ENCODE measurements at places on chromosomes 2 and 18.

DNA sequence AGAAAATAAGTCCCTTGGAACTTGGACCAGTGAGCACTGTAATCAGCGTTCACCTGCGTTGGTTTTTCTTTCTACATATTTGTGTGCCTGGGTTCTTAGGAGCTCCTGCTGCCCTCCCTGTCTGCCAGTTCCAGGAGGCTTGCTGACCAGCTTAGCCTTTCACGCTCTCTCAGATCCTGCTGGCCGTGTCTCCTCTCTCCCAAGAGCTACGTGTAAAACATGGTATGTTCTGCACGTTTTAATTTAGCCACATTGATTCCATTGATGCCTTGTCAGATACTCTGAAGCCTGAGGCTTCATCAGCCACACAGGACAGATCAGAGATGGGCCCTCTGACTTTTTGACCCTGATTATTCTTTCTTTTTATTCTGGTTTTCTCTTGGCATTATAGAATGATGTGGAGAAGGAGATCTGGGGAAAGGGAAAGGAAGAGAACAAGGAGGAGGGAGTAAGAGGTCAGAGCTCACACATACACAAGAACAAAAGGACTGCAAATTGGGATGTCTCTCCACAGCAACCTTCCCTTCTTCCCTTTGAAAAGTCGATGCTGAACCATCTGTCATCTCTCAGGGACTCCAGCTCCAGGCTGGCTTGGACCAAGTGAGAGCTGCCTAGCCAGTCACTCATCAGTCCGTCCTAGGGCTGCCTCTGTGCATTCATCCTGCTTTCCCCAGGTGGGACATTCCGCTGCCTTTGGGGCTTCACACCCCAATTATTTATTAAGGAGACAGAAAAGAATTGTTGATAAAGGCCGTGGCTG is 152.8 kb downstream of the PIK3C3 start:
- DNase-seq: no peak

- DNase-seq: no peak
These were observed 19.7 kb upstream of the TNFAIP6 start for GRCh38 chr2:151337643-151338042.

- no peak for DNase-seq
These were observed 46.7 kb upstream of the KCNF1 start for GRCh38 chr2:10864861-10865636.

DNA sequence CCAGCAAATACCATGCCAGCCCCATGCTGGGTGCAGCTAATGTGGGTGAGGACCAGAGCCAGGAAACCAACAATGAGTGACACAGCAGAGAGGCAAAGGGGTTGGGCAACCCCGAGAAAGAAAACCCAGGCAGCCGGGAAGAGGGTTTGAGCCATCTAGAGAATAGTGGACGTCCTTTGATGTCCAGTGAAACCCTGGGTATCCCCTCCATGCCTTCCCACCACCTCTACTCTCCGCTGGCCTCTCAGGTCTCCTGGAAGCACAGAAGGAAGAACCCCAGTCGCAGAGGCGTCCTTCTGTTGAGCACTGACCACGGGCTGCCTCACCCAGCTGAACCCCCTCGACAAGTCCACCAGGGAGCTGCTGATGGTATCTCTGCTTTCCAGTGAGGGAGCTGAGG is 657.4 kb upstream of the ID2 start:
- DNase-seq: no peak

- DNase-seq: no peak
These were observed 162.0 kb downstream of the SH3BP4 start for GRCh38 chr2:235113854-235114253.

- DNase-seq: no peak
These were observed 54.2 kb downstream of the COMMD1 start for GRCh38 chr2:61959381-61960293.

DNA sequence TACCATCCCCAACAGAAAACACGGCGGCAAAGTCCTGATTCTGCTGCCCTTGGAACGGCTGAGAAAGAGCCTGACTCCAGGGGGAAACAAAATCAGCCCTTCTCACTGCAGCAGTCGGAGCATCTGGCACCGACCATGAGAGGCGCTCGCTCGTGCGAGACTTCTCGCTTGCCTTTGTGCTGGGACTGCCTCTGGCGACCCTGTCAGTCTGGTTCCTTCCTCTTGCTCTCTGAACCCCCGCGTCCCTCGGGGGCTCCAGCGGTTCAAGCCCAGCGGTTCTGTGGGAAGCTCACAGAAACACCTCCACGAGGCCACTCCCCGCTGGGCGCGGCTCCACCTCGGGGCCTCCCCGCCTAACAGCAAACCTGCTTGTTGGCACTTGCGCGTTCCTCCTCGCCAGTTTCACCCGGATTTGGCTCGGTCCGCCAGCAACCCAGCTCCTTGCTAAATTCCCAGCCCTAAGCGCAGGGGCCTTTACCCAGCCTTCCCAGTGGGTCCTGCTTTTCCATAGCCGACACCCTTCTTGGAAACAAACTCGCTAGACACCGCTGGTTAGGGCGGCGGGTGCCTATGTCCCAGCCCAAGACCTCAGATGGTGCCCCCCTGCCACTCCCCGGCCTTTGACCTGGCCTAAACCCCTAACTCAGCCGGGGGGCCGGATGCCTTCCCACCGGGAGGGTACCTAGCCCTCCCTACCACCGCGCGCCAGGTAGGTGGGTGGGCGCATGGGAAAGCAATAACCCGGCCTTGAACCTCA is 2.2 kb downstream of the RND3 start:
- no peak for DNase-seq

- DNase-seq: peak; percentile 14
These were observed 3.3 kb downstream of the DNMT3A start for GRCh38 chr2:25338401-25338800.

GRCh38 chr2:240797914-240798313 is 22.1 kb downstream of the KIF1A start:
- no peak for DNase-seq

DNA sequence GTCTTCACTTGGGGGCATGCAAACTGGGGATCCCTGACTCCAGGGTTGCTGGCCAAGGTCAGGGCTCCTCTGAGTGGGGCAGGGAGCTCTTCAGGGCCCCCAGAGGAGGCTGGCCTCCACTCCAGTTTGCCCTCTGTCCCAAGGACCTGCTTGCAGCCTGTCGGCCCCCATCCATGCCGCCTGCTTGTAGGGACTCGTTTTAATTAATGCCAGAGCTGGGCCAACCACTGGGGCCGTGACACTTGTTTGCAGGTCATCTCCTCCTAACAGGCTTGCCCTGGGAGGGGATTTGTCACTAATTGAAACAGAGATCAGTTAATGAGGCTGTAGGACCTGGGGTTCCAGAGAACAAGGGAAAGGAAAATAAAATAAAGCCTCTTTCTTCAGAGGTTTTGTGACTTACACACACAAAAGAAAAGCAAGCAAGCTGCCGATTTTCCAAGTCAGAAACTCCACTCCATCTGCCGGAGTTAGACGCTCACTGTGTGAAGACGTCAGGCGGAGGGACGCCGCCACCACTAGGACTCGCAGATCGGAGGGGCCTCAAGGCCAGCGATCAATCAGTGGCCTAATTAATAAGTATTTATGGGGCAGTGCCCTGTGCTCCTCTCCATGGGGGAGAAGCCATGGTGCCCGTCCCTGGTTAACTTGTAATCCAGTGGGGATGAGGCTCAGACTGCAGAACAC is 75.9 kb downstream of the SFXN5 start:
- no peak for DNase-seq

- no peak for DNase-seq
These were observed 11.2 kb downstream of the ANKAR start for GRCh38 chr2:189685540-189686229.

DNA sequence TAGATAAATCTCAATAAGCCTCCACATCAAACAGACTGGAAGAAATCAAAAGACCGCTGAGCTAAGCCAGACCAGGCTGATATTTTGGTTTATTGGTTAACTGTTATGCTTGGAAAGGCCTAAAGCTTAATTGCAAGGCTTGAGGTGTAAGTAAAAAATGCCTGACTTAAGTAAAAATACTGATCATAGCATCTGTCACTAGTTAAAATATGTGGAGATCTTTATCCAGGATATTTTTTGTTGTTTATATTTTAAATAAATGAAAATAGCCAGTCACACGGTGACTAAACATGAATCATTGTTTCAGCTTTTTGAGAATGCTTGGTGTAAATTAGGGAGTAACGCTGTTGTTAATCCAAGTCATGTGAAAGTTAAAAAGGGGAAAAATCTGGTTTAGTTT is 127.9 kb downstream of the THADA start:
- no peak for DNase-seq

- DNase-seq: no peak
These were observed 1.6 kb downstream of the DSC2 start for GRCh38 chr18:31100436-31101182.

DNA sequence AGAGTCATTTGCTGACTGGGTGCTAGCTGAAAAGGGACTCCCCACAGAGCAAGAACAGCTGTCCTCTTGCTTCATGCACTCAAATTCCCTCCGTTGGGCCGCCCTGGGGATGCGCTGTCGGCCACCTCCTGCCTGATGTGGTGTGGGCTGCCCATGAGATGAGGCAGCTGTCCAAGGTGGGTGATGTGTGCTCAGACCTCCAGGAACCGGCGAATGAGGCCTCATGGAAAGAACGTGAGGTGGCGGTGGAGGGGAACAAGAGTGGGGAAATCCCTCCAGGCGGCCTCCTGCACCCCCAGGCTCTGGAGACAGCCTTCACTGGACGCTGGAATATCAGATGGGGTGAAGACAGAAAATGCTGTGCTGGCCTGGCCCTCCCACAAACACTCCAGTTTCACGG is 79.8 kb downstream of the LONRF2 start:
- no peak for DNase-seq

DNA sequence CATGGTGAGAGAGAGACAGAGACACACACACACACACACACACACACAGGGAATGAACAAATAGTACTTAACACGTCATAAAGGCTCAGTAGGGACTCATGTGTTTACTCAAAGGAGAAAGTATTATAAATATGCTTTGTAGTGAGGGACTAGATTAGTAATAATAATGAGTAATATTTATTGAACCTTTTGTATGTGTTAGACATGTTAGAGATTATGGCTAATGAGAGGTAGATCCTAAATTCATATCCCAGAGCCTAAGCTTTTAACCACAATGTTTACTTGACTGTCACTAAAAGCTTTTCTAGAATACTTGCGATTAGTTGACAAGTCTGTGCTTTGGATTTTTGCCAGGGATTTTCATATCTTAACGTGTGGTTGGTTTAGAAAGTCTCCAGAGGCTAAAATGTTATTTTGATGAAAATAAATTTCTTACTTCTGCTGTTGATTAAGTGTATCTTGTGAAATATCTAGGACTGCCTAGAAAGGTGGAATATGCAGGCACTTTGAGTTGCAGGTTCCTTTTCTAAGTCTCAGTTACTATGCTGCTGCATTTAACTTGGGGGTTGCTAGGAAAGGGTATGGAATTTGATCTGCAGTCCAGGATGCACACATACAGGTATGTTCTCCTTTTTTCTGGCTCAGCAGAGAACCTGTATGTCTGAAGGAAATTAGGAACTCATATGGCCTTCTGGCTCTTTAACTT is 64.5 kb downstream of the UBR3 start:
- DNase-seq: no peak

GRCh38 chr18:56542476-56542875 is 95.9 kb downstream of the TXNL1 start:
- no peak for DNase-seq

DNA sequence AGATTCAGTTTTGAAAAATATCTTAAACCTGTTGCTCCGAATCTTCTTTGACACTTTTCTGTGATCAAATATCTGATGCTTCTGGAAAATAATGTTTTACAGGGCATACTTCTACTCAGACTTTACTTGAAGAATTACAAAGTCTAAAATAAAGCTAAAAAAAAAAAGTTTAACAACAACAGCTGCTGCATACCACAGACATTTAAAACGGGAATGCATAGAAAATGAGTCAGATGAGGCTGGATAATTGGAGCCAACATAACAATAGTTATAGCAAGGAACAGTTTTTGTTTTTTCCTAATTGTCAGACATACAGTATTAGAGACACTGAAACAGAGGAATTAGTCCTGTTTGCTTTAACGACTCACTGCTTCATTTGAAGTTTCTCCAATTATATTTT is 1090.2 kb downstream of the SUCLG1 start:
- DNase-seq: no peak

GRCh38 chr2:144083211-144083610 is 436.7 kb downstream of the ZEB2 start:
- no peak for DNase-seq

DNA sequence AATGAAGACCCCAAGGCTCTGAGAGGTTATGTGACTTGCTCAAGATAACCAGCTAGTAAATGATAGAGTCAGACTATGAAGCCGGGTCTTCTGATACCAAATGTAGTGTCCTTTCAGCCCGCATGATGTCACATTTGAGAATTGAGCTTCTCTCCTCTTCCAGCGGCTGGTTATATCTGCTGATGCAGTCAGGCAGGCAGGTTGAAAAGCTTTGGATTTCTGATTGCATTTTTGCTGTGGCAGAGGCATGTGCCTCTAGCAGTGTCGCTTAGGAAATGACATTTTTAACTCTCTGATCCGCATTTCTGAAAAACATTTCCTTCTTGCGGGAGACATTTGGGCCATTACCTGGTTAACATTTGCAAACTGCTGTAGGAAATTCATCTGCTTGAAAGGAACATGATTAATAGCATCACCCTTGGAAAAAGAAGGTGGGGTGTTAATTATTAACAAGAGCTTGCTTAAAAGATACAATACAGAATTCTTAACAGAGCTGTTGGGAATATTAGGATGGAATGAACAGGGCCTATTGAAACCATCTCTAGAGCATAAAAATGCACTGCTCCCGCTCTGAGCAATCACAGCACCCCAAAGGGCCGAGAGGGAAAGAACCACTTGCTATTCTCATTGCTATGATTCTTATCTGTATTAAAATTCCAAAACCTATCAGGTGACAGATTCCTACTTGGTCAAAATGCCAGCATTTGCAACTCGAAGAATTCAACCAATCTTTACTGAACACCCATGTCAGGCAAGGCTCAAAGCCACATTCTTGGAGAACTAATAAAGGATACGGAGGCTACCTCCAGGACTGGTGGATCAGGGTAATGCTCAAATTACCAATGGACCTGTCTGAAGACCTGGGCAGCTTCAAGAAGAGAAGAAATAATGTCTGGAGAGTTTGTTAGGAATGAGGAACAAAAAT is 25.9 kb downstream of the MRO start:
- DNase-seq: no peak

- no peak for DNase-seq
These were observed 43.2 kb upstream of the UBE2F start for GRCh38 chr2:237923481-237924163.

DNA sequence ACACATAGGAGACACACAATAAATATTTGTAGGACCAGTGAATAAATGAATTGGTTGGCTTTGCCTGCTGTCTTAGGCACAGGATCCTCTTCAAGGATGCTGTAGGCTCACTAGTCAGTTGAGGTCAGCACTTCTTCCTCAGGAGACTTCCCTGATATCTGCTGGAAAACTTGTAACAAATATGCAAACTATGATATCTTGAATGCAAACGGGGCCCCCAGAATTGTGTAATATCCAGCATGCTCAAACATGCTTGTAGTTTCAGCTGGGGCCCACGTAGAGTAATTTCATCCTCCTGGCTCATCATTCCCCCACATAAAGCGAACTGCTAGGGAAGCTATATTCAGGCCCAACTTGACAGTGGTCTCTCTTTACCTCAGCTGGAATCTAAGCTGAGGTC is 43.6 kb downstream of the POLE4 start:
- no peak for DNase-seq
